Smooth muscle cell of the pulmonary artery (primary cell): ENCODE measurements at places on chromosomes 3 and 15. TPM values are rescaled to one million over a fixed set of nuclear protein-coding genes. Genes with fewer than 3 reads are reported as not detected.

The ROBO2 gene
- total RNA-seq = 0.43 and 1.4 TPM in 2 replicates

The SHC4 gene
- 2.7 and 3.9 TPM in 2 replicates for total RNA-seq

The FES gene
- 17.4 and 23.2 TPM in 2 replicates for total RNA-seq

The SLCO2A1 gene
- under 0.01 TPM in 2 replicates for total RNA-seq

The MKRN3 gene
- total RNA-seq = 0.43 and 1.5 TPM in 2 replicates

The HOMER2 gene
- 5.7 and 11.6 TPM in 2 replicates for total RNA-seq

The TMEM212 gene
- not detected in 2 replicates for total RNA-seq

The AMOTL2 gene
- total RNA-seq = 117 and 158 TPM in 2 replicates

The COL8A1 gene
- total RNA-seq = 133 and 540 TPM in 2 replicates
